Esophagus muscularis mucosa (tissue), 4 donors: ENCODE measurements at places on chromosomes 16 and 17. TPM values are rescaled to one million over a fixed set of nuclear protein-coding genes. Genes with fewer than 3 reads are reported as not detected.

DUSP3 gene
- 130 TPM for total RNA-seq

HS3ST3B1 gene
- total RNA-seq = 4.0 TPM

CHRNE gene
- not detected for total RNA-seq

TMC6 gene
- total RNA-seq = 20.3 TPM

- DNase-seq = no peak
These were observed 304.4 kb downstream of the SOX9 start for GRCh38 chr17:72425133-72425793.

- no peak for DNase-seq
These were observed 25.8 kb downstream of the TTYH2 start for GRCh38 chr17:74239172-74239571.

DNA sequence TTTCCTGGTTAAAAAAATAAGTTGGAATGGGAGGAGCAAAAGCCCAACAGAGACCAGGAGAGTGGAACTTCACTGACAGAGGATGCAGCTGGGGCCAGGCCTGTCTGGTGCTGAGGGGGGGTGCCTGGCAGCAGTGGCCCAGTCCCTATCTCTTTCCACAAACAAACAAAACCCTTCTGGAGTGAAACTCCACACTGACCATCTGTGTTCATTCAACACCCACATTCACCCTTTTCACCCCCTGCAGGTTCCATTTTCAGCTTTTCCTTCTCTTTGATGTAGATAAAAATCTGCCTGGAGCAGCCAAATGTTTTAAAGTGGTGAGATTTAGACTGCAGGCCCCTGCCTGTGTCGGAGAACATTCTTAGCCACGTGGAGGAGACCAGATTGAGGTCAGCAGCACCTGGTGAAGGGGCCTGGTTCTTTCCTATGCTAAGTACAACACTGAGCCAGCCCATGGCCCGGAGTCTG, 161.4 kb upstream of the CDH11 start:
- DNase-seq = no peak

- no peak for DNase-seq
These were observed 7.9 kb upstream of the PAM16 start for GRCh38 chr16:4358831-4359561.

DNA sequence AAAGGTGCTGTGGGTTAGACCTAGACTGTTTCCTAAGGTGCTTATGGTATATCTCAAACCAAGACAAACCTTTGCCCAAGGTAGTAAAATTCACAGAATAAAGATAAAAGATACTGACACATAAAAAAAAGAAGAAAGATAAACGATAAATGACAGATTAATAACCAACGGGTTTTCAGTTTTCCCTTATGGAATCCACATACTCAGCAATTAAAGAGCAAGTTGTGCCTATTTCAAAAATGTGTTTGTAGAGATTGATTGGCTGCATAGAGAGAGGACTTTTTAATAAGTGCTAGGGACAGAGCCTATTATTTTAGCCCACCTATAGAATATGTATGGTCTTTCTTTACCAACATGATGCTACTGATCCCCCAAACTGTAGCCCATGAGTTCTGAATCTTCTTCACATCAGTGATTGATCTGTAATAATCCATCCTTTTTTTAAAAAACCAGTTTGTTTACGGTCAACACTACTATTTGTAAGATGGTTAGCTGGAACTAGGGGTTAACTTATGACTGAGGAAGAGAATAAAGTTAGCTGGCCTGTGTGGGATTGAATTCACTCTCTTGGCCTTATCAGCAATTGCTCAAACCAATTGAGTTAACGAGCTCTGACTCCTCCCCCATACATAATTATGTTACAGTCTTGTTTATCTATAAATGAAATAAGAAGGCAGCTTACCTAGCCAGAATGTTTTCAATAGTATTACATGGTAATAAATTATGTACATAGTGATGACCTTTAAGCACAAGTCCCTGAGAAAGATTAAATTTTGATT, 53.8 kb downstream of the SNX11 start:
- DNase-seq = no peak

GRCh38 chr17:73841431-73842060, 197.3 kb upstream of the SDK2 start:
- no peak for DNase-seq

- DNase-seq = no peak
These were observed 3.3 kb downstream of the GAS2L2 start for GRCh38 chr17:35749560-35750412.

- DNase-seq = no peak
These were observed 3.6 kb upstream of the WDR81 start for GRCh38 chr17:1720856-1721386.

DNA sequence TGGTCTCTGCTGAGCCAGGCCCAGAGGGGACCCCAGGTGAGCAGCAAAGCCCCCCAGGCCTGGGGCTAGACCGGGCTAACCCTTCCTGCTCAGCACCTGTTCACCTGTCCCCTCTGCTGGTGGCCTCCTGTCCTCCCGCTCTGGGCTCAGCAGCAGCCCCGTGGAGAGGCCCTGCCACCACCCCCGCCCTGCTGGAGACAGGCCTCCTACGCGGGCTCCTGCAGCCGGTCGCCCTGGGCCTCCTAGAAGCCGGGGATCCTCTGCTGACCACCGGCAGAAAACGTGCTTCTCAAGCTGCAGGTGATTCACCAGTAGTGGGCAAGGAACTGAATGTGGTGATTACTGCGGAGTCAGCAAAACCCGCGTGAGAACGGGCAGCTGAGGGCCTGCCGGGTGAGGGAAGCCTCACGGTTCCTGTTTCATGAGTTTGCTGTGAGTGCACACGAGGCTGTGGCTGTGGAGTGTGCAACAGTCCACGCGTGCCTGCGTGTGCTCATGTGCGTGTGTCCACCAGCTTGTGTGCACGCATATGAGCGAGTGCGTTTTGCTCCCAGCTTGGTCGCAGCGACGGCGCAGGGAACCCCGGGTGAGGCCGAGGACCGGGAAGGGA, 792 bp downstream of the SECTM1 start:
- DNase-seq = no peak

DNA sequence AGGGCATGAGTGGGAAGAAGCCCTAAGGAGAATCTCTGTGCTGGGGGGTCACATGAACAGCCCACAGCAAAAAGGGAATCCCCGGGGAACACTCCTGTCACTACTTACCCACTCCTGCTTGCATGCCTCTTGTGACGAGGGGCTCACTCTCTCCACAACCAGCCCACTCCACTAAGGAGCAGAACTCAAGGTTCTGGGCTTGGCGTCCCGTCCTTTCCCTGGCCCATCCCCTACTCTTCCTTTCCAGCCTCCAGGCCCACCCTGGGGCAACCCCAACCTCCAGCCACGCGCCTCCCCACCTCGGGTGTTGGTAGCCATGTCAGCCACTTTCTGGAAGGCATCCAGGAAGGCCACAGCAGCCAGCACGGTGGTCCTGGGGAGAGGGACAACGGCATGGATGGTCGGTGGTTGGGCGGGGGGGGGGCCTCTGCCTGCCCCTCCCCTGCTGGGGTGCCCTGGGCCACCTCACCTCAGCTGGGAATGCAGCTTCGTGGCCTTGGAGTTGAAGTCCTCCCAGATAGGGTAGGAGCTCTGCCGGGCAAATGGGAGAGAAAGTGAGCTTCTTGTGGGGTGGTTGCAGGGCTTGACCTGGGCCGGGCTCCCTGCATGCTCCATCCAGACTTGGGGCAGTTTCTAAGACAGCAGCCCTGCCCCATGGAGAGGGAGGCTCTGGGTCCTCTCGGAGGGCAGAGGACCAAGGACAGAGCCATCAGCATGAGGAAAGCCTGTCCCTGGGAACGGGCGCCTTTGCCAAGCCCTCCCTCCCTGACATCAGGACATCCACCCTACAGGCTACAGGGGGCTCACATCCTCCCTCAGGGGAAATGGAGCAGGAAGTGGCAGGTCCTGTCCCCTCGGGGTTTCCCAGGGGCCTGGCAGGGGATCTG, 5.1 kb downstream of the MTSS2 start:
- DNase-seq = no peak

DNA sequence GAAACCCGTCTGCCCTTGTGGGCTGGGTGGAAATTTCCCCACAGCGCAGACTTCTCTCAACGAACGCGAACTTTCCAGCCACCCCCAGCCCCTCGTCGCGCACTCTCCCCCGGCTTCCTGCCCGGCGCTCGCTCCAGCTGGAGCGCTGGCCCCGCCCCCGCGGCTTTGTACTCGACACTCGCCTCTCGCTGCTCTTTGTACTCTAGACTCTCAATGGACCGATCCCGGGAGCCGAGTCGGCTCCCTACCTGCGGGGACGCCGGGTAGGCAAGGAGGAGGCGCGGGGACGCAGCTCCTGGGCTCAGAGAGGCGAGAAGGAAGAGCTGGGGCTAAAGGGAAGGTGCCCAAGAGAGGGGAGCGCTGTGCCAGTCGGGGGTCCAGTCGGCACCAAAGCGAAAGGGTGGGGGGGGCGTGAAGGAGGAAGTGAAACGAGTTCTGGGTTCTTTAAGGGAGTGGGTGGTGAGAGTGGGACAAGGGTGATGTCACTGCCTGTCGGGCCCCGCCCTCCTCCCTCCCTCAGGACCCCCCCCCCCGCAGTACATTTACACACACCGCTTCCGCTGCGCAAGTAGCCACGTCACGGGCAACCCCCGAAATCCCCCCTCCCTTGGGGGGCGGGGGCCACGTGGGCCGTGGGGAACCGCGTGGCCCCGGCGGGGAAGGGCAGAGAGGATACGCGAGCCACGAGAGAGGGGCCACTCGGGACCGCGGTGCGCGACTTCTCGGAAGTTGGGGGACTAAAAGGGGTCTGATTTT, 9.7 kb downstream of the KDM6B start:
- DNase-seq = peak; percentile 97
